ENCODE measurements at places on chromosomes 6 and 20. TPM values are rescaled to one million over a fixed set of nuclear protein-coding genes. Genes with fewer than 3 reads are reported as not detected.

C6orf163 gene
- 6.4 TPM for total RNA-seq

FRMD1 gene
- total RNA-seq = not detected

DDX43 gene
- total RNA-seq = 0.25 TPM

TMC2 gene
- total RNA-seq = 3.4 TPM

COL21A1 gene
- 2.7 TPM for total RNA-seq

RIN2 gene
- 9.3 TPM for total RNA-seq

SSTR4 gene
- total RNA-seq = not detected

COL9A3 gene
- total RNA-seq = 22.9 TPM

KIFC1 gene
- total RNA-seq = 1.7 TPM

C2 gene
- total RNA-seq = 1.7 TPM

CCR6 gene
- total RNA-seq = not detected

SNX5 gene
- 56.1 TPM for total RNA-seq

PCSK2 gene
- 11.6 TPM for total RNA-seq

UST gene
- 30.0 TPM for total RNA-seq

RHAG gene
- total RNA-seq = 0.49 TPM

ZSCAN9 gene
- total RNA-seq = 30.5 TPM
